NCI-H2029 treated with DMSO at 0.1 percent for 48 hours (cell line): ENCODE measurements at places on chromosomes 5 and 9.

DNA sequence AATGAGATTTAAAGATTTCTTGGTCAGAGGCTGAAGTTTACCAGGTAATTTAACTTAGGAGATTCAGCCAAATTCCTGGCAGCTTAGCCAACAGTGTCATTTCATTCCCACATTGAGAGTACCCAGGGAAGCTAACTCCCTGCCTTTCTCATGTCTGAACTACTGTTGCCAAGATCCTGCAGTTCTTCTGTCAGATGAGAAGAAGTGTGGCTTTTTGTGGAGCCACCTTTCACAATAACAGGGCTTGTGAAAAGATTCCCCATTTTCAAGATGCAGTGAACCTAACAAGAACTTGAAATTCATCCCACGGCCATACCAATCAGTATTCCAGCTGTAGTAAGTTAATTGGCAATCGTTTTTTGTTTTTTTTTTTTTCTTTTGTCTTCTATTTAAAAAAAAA lies 176.4 kb downstream of the XRCC4 start:
- no peak for DNase-seq

DNA sequence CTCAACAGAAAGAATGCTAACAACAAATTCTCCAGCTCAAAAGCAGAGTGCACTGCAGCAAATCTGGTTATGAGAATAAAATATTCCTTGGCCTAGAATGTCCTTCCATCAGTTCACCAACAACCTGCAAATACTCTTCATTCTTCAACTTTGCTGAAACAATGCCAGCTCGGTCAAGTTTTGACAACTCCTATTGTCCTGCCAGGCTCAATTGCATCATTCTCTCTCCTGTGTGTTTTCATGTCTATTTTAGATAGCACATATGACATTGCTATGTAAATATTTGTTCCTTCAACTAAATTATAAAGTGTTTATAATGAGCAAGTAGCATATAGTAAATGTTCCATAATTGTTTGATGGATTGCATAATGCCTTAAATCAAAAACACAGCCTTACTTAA lies 463.8 kb downstream of the TLE1 start:
- DNase-seq, result no peak

GRCh38 chr9:135757356-135757755 lies 55.4 kb downstream of the KCNT1 start:
- DNase-seq, result no peak

DNA sequence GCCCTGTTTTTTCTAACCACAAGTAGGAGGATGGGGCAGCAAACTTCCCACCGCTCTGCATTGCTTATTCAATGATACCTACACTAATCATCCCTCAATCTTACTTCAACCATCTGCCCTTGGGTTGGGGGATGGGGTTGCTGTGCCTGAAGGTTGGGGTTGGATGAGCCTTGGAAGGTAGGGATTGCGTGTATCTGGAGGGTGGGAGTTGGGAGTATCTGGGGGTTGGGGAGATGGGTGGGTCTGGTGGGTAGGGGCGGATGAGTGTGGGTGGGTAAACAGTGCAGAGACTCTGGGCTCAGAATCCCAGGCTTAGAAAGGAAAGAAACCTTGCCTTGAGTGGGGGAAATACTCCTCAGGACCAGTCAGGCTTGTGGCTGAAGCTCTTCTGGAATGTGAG lies 467.4 kb downstream of the DIRAS2 start:
- DNase-seq, result no peak

GRCh38 chr5:43683884-43684471 lies 81.0 kb downstream of the NNT start:
- no peak for DNase-seq
